Right atrium auricular region (tissue), 2 donors: ENCODE measurements at places on chromosomes 3 and 15. TPM values are rescaled to one million over a fixed set of nuclear protein-coding genes. Genes with fewer than 3 reads are reported as not detected.

DNA sequence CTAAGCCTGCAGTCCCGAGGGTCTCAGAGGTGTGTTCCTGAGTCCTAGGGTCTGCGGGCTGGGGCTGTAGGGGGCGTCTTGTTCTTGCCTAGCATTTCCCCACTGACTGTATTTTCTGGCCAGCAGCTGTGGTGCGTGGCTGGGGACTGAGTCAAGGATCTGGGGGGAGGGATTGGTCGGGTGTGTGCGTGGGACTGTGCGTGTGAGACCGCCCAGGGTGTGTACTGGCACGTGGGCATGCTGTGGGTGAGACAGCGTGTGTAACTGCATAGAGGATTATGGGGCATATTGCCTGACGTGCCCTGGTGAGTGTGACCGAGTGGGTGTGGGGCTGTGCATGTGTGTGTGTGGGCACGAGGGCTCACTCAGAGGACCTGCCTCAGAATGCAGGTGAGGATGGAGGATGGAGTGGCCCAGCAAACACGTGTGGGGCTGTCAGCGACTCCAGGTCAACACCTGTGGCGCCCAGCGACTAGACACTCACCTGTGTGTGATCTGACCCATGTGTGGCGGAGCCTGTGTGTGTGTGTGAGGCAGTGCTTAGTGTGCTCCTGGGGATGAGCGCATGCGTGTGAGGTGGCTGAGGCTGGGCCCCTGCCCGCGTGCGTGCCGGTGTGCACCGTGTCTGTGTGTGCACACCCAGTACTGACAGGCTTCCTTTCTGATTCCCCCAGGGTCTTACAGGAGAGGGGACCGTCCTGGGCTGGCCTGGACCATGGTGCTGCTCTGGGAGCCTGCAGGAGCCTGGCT, 20.9 kb downstream of the FBLN2 start:
- no peak overlapping the region for H3K4me3 ChIP-seq
- no peaks in the 10 kb centered on the region for H3K27me3 ChIP-seq

- no peak for DNase-seq
- no peaks in the 10 kb centered on the region for H3K27me3 ChIP-seq
- no peaks in the 10 kb centered on the region for H3K4me1 ChIP-seq
Measured at GRCh38 chr15:66459818-66460615, 37.5 kb downstream of the SNAPC5 start.

DNA sequence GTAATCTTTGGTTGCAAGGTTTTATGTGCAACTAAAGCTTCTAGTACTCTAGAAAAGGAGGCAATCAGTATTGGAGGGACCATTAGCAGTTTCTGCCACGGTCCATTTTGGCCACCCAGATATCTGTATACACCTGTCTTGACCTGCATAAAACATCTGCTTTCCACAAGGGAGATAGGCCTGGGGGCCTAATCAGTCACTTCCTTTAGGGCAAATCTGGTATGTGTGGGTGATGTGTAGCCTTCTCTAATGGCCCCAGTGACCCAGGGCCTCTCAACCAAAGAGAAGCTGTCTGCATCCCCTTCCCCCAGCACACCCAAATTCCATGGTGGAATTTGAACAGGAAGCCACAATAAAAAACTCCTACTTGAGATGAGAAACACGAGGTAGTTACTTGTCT, 19.5 kb downstream of the IRAK2 start:
- H3K27ac ChIP-seq, result no peak overlapping the region
- H3K4me1 ChIP-seq, result peaks cover 11% of the 10 kb centered on the region
- no peak for DNase-seq
- H3K4me3 ChIP-seq, result no peak overlapping the region
- H3K27me3 ChIP-seq, result no peaks in the 10 kb centered on the region
- H3K36me3 ChIP-seq, result no peaks in the 10 kb centered on the region

DNA sequence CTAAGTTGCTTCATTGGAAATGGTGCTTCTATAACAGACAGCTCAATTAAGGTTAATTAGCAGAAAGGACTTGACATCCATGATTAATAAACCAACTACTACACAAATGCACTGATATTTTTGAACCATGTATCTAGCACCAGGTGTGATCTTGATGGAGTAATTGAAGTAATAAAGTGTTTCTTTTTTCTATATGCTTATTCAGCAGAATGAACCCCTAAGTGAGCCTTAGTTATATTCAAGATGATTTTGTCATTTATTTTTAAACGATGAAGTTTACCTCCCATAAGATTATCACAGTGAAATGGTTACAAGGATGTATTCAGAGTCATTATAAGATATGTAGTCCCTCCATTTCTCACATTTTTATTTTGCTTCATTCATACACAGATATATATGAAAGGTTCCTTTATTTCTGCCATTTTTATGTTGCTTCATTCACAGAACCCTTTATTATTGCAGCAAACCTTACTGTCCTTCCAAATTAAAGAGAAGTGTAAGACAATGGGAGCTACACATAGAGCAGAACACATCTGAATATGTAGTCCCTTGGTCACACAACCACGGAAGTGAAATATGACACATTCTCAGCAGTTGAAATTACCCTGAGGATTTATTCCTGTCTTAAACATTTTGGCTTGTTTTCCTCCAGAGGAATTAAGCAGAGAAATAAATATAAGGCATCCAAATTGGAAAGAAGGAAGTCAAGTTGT, 295.0 kb downstream of the RAP2B start:
- no peaks in the 10 kb centered on the region for H3K27me3 ChIP-seq
- no peaks in the 10 kb centered on the region for H3K4me1 ChIP-seq
- no peak overlapping the region for H3K27ac ChIP-seq
- H3K36me3 ChIP-seq, result no peaks in the 10 kb centered on the region
- no peak overlapping the region for H3K4me3 ChIP-seq

- no peaks in the 10 kb centered on the region for H3K36me3 ChIP-seq
- H3K4me3 ChIP-seq, result no peak overlapping the region
- no peaks in the 10 kb centered on the region for H3K27me3 ChIP-seq
- no peaks in the 10 kb centered on the region for H3K4me1 ChIP-seq
- no peak for DNase-seq
Measured at GRCh38 chr3:69090021-69090420, 5.3 kb downstream of the ARL6IP5 start.

GRCh38 chr3:25901796-25902195, 111.9 kb downstream of the OXSM start:
- no peak overlapping the region for H3K4me3 ChIP-seq
- no peak overlapping the region for H3K27ac ChIP-seq
- H3K27me3 ChIP-seq, result no peaks in the 10 kb centered on the region
- H3K4me1 ChIP-seq, result no peaks in the 10 kb centered on the region

GRCh38 chr15:43277231-43277823, 10.6 kb upstream of the TGM5 start:
- no peaks in the 10 kb centered on the region for H3K36me3 ChIP-seq
- peaks cover 7% of the 10 kb centered on the region for H3K4me1 ChIP-seq
- DNase-seq, result peak; percentile 40

DNA sequence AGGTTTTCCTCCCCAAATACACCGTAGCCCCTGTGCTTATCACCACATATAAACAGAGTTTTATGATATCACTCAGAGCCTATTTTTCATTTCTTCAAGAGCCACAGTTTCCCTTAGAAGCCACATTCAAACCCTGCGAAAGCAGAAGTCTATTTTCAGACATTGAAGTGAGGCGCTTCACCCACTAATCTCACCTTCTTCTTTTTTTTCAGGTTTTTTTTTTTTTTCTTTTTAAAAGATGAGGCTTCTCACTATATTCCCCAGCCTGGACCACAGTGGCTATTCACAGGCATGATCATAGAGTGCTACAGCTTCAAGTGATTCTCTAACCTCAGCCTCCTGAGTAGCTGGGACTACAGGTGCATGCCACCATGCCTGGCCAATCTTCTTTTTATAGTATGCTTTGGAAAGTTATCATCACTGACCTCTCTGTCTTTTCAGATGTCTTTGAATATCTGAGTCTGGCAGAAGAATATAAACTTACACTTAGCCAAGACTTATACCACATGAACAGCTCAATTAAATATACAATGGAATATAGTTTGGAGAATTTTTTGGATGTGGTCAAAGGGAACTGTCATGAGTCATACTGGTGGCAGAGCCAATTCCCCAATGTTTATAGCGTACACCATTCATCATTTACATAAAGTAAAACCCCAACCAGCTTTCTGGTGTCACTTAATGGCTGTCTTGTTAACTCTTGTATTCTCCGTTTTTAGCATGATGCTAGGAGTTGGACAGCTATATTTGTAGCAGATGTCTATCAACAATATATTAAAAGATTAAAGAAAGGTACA, 59.7 kb upstream of the CCDC50 start:
- no peak overlapping the region for H3K27ac ChIP-seq
- H3K4me3 ChIP-seq, result no peak overlapping the region
- H3K27me3 ChIP-seq, result no peaks in the 10 kb centered on the region
- no peaks in the 10 kb centered on the region for H3K36me3 ChIP-seq

DNA sequence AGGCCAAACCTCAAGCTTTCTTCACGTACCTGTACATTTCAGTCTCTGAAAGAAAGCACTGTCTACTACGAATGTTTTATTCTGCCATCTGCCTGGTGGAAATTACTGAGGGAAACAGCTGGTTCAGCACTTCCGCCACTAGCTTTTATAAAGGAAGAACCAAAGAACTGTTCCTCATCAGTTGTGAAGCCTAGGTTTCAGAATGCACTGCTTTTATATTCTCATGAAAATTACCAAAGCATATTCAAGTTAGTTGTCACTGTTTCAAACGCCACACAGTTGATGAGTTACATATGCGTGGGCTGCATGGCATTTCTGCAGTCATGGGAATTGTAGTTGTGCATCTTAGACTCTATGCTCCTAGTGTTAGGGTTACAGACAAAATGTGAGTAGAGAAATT, 21.5 kb upstream of the ZBTB38 start:
- DNase-seq, result no peak
- H3K27me3 ChIP-seq, result no peaks in the 10 kb centered on the region
- H3K4me1 ChIP-seq, result no peaks in the 10 kb centered on the region
- no peak overlapping the region for H3K4me3 ChIP-seq
- H3K27ac ChIP-seq, result no peak overlapping the region

DNA sequence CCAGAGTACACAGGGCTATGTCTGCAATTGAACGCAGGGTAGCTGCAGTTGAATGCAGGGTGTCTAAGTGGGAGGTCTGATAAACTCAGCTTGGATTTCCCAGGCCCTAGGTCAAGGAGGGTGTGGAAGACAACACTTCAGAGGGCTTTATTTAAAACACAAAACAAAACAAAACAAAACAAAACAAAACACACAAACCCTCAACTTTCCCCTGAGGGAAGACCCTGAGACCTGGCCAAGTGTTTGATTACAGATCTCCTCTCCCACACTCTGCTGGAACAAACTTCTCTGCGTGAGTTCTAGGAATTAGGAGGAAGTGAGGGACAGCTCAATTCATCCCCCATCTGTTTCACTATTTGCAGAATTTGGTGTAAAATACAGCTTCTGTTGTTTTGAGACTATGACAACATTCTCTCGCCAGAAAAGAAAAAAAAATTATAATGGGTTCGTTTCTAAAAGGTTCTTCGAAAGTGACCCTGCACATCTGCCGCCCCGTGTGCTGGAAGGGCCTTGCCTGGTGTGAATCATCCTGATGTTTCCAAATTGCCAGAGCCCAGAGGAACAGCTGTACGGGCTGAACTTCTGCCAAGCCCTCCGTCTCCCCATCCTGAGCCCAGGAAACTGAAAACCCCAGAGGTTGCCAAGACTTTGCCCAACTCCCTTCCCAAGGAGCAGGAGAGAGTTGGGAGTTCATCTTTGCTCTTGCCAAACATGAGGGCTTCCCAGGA, 73.3 kb upstream of the RAD18 start:
- peak; percentile 72 for DNase-seq
- no peak overlapping the region for H3K4me3 ChIP-seq
- H3K4me1 ChIP-seq, result peaks cover 25% of the 10 kb centered on the region
- peak overlapping the region; percentile 12 for H3K27ac ChIP-seq

DNA sequence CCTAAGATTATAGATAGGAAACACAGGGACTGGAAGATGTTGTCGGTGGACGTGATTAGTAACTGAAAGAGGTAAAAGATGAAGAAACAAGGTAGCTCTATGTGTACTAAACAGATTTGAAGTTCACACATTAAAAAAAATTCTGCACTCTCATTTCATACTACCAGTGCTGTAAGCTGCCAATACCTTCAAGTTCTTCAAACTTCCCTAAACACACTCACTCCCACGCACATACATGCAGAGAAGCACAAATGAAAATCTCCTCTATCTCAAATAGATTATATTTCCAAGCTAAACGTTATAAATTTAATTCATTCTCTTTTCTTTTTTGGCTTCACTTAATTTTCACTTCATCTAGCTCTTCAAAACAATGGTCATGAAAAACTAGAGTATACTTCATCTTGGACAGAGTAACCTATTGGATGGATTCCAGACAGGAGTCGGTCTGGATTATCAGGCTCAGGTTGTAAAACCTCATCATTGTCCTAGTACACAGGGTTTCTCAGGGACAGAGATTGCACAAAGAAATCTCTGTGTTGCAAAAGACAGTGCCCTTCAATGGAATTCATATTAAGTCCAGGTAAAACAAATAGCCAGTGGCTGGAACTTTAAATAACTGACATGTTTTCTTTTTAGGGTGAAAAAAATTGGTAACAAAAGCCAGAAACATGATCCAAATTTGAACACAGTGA, 408.1 kb upstream of the ZNF385D start:
- H3K36me3 ChIP-seq, result no peaks in the 10 kb centered on the region
- H3K27me3 ChIP-seq, result no peaks in the 10 kb centered on the region
- no peak overlapping the region for H3K4me3 ChIP-seq
- DNase-seq, result no peak
- H3K4me1 ChIP-seq, result no peaks in the 10 kb centered on the region

DNA sequence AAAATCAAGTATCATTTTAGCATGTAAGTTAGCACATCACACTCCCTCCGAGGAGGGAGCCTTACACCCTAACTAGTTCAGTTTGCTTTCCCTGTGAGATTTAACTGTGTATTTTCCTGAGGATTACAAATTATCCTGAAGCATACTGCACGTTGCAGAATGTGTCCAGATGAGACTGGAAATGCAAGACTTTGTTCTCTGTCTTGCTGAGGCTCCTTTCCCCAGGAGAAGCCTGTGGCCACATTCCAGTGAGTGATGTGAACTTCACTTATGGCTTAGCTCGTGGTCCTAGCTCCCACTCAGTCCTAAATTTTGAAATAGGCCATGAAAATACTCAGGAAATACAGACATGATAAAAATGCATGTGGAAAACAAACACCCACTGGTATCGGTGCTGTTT, 23.7 kb downstream of the PDZRN3 start:
- no peaks in the 10 kb centered on the region for H3K27me3 ChIP-seq
- H3K36me3 ChIP-seq, result peaks cover 8% of the 10 kb centered on the region
- no peak for DNase-seq
- peak overlapping the region; percentile 59 for H3K27ac ChIP-seq
- H3K4me3 ChIP-seq, result no peak overlapping the region
- peaks cover 61% of the 10 kb centered on the region for H3K4me1 ChIP-seq

DNA sequence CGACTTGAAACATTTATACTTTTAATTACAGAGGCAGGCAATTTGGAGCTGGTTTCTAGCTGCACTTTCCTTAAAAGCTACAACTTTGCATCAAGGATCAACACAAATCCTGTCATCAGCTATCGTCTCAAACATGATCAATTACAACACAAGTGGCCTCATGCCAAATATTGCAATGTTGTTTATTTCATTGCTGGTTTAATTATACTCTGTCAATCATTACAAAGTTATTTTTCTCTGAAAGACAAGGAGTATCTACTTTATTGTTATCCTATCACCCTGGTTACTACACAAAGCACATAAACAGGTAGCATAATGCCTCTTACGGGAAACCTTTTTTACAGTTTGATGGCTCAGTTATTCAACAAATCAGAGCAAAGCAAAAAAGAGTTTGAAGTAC, 58.0 kb upstream of the FOXB1 start:
- H3K4me3 ChIP-seq, result no peak overlapping the region
- no peaks in the 10 kb centered on the region for H3K27me3 ChIP-seq
- no peaks in the 10 kb centered on the region for H3K4me1 ChIP-seq
- no peak overlapping the region for H3K27ac ChIP-seq

GRCh38 chr3:188218603-188219002, 64.6 kb downstream of the LPP start:
- H3K4me1 ChIP-seq, result peaks cover 92% of the 10 kb centered on the region
- H3K36me3 ChIP-seq, result peaks cover 6% of the 10 kb centered on the region
- H3K27me3 ChIP-seq, result no peaks in the 10 kb centered on the region
- H3K4me3 ChIP-seq, result no peak overlapping the region
- H3K27ac ChIP-seq, result peak overlapping the region; percentile 82

The CPA3 gene
- total RNA-seq, result 5.1 TPM

The CEMIP gene
- 0.22 TPM for total RNA-seq

The RASA2 gene
- 5.1 TPM for total RNA-seq
